ENCODE measurements at places on chromosomes 7 and 10. TPM values are rescaled to one million over a fixed set of nuclear protein-coding genes. Genes with fewer than 3 reads are reported as not detected.
A peak's percentile ranks its signal among the peaks of the same experiment; 100 is the strongest.

GRCh38 chr10:77598606-77599005, 39.0 kb downstream of the KCNMA1 start:
- no peak for DNase-seq
- peaks cover 10% of the 10 kb centered on the region for H3K4me1 ChIP-seq
- no peaks in the 10 kb centered on the region for H3K27me3 ChIP-seq
- H3K4me3 ChIP-seq, result no peak overlapping the region
- no peaks in the 10 kb centered on the region for H3K36me3 ChIP-seq
- no peak overlapping the region for H3K27ac ChIP-seq

GRCh38 chr7:25658375-25658774, 430.1 kb upstream of the NPVF start:
- H3K4me1 ChIP-seq, result peaks cover 26% of the 10 kb centered on the region
- no peaks in the 10 kb centered on the region for H3K27me3 ChIP-seq
- DNase-seq, result no peak
- no peak overlapping the region for H3K4me3 ChIP-seq
- no peaks in the 10 kb centered on the region for H3K36me3 ChIP-seq

SLC18A3 gene
- total RNA-seq, result not detected

- H3K4me3 ChIP-seq, result no peak overlapping the region
- H3K36me3 ChIP-seq, result no peaks in the 10 kb centered on the region
- H3K4me1 ChIP-seq, result peaks cover 37% of the 10 kb centered on the region
Observed at GRCh38 chr10:31875608-31876007, 53.0 kb downstream of the ARHGAP12 start.

TWIST1 gene
- 22.1 TPM for total RNA-seq

UCN3 gene
- total RNA-seq, result not detected

EVX1 gene
- 0.69 TPM for total RNA-seq

ACBD7 gene
- not detected for total RNA-seq

- H3K4me3 ChIP-seq, result no peak overlapping the region
- H3K4me1 ChIP-seq, result no peaks in the 10 kb centered on the region
Observed at GRCh38 chr7:150565239-150565638, 2.0 kb upstream of the GIMAP4 start.

GRCh38 chr7:42192851-42193461, 44.1 kb downstream of the GLI3 start:
- no peaks in the 10 kb centered on the region for H3K27me3 ChIP-seq
- no peaks in the 10 kb centered on the region for H3K36me3 ChIP-seq
- no peak overlapping the region for H3K27ac ChIP-seq
- no peak for DNase-seq

GRCh38 chr10:121291376-121291775, 306.9 kb downstream of the FGFR2 start:
- no peaks in the 10 kb centered on the region for H3K36me3 ChIP-seq
- H3K4me1 ChIP-seq, result no peaks in the 10 kb centered on the region
- no peak overlapping the region for H3K4me3 ChIP-seq

DNA sequence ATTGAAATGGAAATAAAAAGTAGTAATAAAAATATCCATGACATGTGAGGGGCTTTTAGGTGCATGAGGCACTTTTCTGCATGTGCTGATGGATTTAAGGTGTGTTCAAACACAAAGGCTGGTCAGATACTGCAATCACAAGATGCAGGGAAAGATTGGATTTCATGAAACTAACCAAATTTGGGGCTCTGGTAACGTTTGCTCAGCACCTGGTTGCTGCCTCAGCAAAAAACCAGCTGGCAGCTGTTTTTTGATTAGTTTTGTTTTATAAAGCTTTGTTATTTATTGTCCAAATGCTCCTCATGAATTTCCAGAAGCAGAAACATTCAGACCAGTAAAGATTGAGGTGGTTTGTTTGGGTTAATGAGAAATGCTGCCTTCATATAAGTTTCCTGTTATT, 195.7 kb upstream of the NRG3 start:
- H3K27me3 ChIP-seq, result no peaks in the 10 kb centered on the region
- H3K4me1 ChIP-seq, result no peaks in the 10 kb centered on the region
- no peak for DNase-seq
- no peak overlapping the region for H3K27ac ChIP-seq

GRCh38 chr10:78850644-78851435, 217.9 kb upstream of the ZMIZ1 start:
- H3K36me3 ChIP-seq, result no peaks in the 10 kb centered on the region
- no peak overlapping the region for H3K27ac ChIP-seq
- no peak overlapping the region for H3K4me3 ChIP-seq
- DNase-seq, result no peak

DNA sequence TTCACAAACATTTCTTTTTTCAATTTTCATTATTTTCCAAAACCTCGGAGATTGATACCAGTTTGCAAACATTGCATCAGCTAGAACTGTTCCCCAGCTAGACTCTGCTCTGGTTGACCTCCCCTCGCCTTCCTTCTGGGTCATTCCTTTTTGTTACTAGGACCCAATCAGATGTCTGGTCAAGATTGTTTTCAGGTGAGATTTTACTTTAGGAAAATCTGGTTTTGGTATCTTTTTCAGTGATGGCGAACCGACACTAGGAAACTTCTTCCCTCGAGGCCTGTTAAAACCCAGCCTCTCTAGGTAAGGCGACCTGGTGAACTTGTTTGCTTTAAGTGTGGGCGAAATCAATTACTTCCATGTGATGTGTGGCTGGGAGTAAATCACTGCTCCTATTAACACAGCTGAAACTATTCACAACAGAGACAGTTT, 8.4 kb downstream of the PROSER2 start:
- no peak for DNase-seq
- no peaks in the 10 kb centered on the region for H3K27me3 ChIP-seq
- H3K4me1 ChIP-seq, result no peaks in the 10 kb centered on the region
- H3K36me3 ChIP-seq, result no peaks in the 10 kb centered on the region
- no peak overlapping the region for H3K27ac ChIP-seq
- no peak overlapping the region for H3K4me3 ChIP-seq

EBLN1 gene
- not detected for total RNA-seq

GRCh38 chr10:31554556-31554955, 235.5 kb downstream of the ZEB1 start:
- H3K4me1 ChIP-seq, result no peaks in the 10 kb centered on the region
- H3K27me3 ChIP-seq, result no peaks in the 10 kb centered on the region
- no peak for DNase-seq
- no peak overlapping the region for H3K27ac ChIP-seq

DNA sequence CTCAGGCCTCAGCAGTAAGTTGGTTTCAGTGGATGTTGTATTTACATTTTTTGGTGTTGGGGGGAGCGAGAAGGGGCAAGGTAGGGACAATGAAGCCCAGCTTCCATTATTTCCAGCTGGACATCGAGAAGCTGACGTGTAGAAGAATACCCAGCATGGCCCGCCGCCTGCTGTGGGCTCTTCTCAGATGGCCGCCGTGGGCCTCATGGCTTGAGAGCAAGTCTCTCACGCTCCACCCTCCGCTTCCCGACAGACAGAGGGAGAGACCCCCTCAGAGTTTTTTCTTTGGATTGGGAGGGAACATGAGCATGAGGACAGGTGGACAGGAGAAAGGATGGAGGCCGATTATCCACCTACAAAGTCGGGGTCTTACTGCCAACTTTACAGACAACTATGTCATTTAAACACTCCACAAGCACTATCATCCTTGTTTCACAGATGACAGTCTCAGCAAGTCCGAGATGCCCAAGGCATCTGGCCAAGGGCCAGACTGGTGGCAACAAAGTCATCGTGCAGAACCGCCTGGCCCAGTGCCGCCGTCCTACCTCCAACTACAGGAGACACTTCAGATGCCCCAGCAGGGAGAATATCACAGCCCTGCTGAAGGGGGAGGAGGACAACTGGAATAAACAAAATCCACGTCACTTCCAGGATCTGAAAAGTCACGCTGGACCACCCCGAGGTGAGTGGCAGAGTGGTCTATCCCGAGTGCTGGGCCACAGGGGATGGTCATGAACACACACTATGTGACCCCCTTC, 195.9 kb downstream of the DIP2C start:
- DNase-seq, result no peak
- H3K4me3 ChIP-seq, result no peak overlapping the region
- peaks cover 15% of the 10 kb centered on the region for H3K4me1 ChIP-seq
- no peaks in the 10 kb centered on the region for H3K27me3 ChIP-seq
- no peak overlapping the region for H3K27ac ChIP-seq

DNA sequence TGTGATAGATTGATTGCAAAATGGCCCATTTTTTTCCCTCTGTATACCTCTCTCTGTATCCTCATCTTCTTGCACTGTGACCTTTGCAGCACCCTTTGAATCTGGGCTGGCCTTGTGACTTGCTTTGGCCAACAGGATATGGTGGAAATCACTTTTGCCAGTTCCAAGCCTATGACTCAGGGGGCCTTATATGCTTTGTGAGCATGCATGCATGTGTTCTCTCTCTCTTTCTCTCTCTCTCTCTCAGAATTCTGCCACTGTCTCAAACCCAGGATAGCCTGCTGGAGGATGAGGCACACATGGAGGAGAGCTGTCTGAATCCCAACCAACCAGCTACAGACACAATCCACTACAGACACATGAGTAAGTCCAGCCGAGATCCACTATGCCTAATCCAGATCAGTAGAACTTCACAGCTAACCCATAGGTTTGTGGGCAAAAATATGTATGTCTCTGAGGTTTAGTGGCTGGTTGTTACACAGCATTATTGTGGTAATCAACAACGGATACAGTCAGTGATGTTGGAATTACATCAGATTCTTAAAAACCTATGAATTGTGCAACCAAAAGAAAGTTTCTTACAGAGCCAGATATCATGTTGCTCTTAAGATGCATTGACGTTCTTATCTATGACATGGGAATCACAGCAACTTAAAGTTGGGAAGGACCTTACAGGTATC, 41.8 kb upstream of the ABCB4 start:
- no peak overlapping the region for H3K4me3 ChIP-seq
- no peak for DNase-seq
- H3K27me3 ChIP-seq, result no peaks in the 10 kb centered on the region
- peaks cover 8% of the 10 kb centered on the region for H3K36me3 ChIP-seq
- peaks cover 7% of the 10 kb centered on the region for H3K4me1 ChIP-seq

SLC16A9 gene
- total RNA-seq, result 258 TPM

CALN1 gene
- 26.0 TPM for total RNA-seq

- no peak for DNase-seq
- no peak overlapping the region for H3K27ac ChIP-seq
- H3K36me3 ChIP-seq, result no peaks in the 10 kb centered on the region
- H3K27me3 ChIP-seq, result no peaks in the 10 kb centered on the region
- no peak overlapping the region for H3K4me3 ChIP-seq
- H3K4me1 ChIP-seq, result no peaks in the 10 kb centered on the region
Observed at GRCh38 chr10:98366062-98366530, 48.9 kb downstream of the PYROXD2 start.

- H3K27ac ChIP-seq, result no peak overlapping the region
- H3K27me3 ChIP-seq, result no peaks in the 10 kb centered on the region
- no peak overlapping the region for H3K4me3 ChIP-seq
Observed at GRCh38 chr10:94288361-94289101, 74.2 kb downstream of the NOC3L start.

HPSE2 gene
- total RNA-seq, result under 0.01 TPM

- H3K27ac ChIP-seq, result peak overlapping the region; percentile 100
- H3K36me3 ChIP-seq, result no peaks in the 10 kb centered on the region
- H3K4me3 ChIP-seq, result peak overlapping the region; percentile 89
Observed at GRCh38 chr10:43407576-43408330, 1.2 kb downstream of the HNRNPF start.

DNA sequence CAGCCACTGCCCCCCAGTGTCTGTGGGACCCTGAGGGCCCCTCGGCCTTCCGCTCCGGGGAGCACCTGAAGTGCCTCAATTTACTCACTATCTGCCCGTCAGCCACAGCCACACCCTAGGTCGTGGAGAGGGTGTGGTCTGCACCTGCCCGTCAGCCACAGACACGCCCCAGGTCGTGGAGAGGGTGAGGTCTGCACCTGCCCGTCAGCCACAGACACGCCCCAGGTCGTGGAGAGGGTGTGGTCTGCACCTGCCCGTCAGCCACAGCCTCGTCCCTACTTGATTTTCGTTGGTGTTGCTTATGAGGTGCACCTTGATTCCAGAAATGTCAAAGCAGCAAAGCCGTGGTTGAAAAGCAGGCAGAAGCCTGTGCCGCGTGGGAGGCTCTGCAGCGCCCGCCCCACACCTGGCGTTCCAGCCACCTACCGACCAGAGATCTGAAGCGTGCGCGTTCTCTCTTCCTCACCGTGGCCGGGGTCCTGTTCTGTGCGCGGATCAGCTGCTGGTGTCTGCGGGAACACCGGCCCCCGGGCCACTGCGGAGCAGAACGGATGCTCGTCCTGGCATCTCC, 101.6 kb downstream of the DYNC2I1 start:
- H3K27me3 ChIP-seq, result no peaks in the 10 kb centered on the region
- no peak overlapping the region for H3K4me3 ChIP-seq
- peaks cover 19% of the 10 kb centered on the region for H3K4me1 ChIP-seq
- H3K36me3 ChIP-seq, result no peaks in the 10 kb centered on the region

- no peak overlapping the region for H3K27ac ChIP-seq
- DNase-seq, result no peak
- peaks cover 4% of the 10 kb centered on the region for H3K36me3 ChIP-seq
- no peaks in the 10 kb centered on the region for H3K27me3 ChIP-seq
- H3K4me1 ChIP-seq, result peaks cover 21% of the 10 kb centered on the region
Observed at GRCh38 chr10:31921031-31921430, 7.6 kb downstream of the ARHGAP12 start.

DNA sequence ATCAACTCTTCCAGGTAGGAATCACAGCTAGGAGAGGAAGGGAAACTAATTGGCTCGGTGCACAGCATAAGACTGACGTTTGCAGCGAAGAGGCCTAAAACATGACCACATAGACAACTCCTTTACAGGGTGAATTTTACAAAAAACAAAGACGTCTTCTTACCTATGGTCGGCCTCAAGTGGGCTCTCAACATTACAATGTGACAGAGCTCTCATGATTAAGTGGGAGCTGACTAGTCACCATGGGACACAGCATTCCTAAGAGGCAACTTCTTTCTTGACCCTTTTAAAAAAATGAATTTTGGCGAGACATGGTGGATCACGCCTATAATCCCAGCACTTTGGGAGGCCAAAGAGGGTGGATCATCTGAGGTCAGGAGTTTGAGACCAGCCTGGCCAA, 4.6 kb downstream of the PDIA4 start:
- H3K4me1 ChIP-seq, result peaks cover 27% of the 10 kb centered on the region
- H3K36me3 ChIP-seq, result peaks cover 15% of the 10 kb centered on the region
- peak overlapping the region; percentile 30 for H3K27ac ChIP-seq
- no peak for DNase-seq

DNA sequence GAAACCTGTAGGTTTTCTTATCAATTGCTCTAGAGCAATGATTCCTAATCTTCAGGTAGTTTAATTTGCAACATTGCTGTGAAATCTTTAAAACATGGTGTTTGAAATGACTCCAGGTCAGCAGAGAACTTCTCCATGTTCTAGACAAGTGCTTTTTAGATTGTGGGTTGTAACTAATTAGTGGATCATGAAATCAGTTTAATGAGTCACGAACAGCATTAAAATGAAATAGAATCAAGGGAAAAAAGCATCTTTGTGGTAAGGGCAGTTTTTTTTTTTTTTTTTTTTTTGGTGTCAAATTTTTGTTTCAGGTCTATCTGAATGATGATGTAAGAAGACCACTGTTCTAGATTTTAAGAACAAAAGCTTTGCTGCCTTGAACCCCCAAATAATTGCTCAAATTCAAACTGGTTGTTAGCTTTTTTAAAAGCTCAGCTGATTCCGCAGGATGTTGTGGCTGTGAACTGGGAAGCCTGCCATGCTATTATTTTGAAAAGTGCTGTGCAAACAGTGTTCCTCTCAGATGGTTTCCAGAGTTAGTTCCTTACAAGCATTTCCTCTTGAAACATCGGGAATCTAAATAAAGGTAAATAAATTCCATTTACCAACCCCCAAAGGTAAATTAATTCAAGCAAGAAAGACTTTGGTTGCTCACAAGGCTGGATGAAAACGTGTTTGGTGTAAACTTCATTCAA, 13.1 kb upstream of the PDK4 start:
- no peak overlapping the region for H3K4me3 ChIP-seq
- H3K4me1 ChIP-seq, result peaks cover 32% of the 10 kb centered on the region
- peak; percentile 78 for DNase-seq
- no peaks in the 10 kb centered on the region for H3K27me3 ChIP-seq
